ENCODE measurements at places on chromosomes 7 and 10.

GRCh38 chr10:99711129-99711719 is 20.7 kb downstream of the COX15 start:
- DNase-seq: peak; percentile 2

DNA sequence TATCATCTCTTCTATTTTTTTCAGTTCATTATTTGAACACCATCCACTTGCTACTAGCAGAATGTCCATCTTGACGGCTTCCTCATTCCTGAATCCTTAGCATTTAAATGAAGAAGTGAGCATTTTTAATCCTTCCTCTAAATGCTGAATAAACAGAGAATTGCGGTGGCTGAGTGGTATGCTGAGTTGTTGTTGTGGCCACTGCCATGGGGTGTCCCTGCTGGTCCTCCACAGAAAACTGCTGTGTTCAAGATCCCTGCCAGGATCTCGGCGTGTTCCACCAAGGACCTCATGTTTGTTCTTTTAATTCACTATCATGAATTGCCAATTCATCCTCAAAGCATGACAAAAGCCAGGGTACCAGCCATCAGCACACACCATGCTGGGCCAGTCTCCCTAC is 48.9 kb upstream of the HABP2 start:
- no peak for DNase-seq

- no peak for DNase-seq
These were observed 13.7 kb upstream of the SLC18A3 start for GRCh38 chr10:49596493-49596809.

GRCh38 chr10:75375838-75376237 is 25.7 kb downstream of the ZNF503 start:
- peak; percentile 36 for DNase-seq

- no peak for DNase-seq
These were observed 519.1 kb upstream of the FOXK1 start for GRCh38 chr7:4162884-4163564.

- DNase-seq: no peak
These were observed 823.8 kb downstream of the LRMDA start for GRCh38 chr10:76255241-76255640.

DNA sequence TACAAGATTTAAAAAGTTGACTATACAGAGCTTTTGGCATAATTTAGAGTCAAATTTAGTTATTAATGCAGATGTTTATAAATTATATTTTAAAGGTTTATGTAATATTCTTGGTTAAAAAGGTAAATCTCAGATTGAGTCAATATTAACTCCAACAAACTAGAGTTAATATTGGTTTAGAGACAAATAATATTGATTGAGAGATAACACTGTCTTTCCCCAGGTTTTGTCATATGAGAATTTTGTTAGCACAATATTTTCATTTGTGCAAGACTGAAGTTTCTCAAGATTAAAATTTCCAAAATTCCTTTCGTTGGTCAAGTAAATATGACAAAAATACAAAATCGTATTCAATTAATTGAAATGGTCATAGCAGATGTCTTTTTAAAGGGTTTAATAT is 12.9 kb upstream of the AKR1D1 start:
- DNase-seq: no peak

- no peak for DNase-seq
These were observed 1.7 kb downstream of the CALD1 start for GRCh38 chr7:134781171-134781570.

DNA sequence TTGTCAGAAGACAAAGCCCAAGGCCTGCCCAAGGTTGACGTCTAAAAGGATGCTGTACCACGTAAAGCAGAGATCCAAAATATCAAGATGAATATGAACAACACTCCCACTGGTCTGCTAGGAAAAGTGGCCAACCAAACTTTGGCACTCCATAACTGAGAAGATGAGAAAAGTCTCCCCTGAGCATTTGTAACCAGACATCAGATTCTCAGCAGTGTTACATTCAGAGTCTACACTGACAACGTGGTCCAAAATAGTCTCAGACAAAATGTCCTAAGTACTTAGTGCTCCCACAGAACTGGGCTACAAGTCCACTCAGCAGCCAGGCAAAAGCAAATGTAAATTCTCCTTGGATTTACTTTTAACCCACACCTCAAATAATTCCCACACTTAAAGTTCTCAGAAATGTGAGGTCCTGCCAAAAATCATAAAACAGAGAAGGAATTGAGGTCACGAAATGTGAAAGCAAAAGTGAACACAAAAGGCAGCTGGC is 185.1 kb upstream of the NOBOX start:
- DNase-seq: no peak

- no peak for DNase-seq
These were observed 141.1 kb downstream of the SPAG6 start for GRCh38 chr10:22486431-22486830.

DNA sequence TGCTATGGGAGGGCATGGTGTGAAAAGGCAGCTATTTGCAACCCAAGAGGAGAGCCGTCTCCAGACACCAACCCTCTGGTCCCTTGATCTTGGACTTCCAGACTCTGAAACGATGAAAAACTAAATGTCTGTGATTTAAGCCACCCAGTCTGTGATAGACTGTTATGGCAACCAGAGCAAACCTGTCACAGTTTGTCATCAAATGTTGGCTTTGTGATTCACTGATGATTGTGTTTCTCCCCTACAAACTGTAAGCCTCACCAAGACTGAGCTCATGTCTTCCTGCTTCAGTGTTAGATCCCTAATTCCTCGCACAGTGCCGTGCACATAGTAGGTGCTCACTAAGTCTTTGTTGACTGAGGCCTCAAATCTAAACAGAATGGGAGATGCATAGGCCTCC is 224.6 kb upstream of the PITRM1 start:
- no peak for DNase-seq

- no peak for DNase-seq
These were observed 596.4 kb upstream of the GHITM start for GRCh38 chr10:83542774-83543411.

GRCh38 chr7:120988591-120989256 is at the start of gene CPED1:
Gene CPED1, plus strand, starts transcription at chr7:120988711. Its CDS starts 911 bp downstream, at chr7:120989622.
- peak; percentile 35 for DNase-seq

DNA sequence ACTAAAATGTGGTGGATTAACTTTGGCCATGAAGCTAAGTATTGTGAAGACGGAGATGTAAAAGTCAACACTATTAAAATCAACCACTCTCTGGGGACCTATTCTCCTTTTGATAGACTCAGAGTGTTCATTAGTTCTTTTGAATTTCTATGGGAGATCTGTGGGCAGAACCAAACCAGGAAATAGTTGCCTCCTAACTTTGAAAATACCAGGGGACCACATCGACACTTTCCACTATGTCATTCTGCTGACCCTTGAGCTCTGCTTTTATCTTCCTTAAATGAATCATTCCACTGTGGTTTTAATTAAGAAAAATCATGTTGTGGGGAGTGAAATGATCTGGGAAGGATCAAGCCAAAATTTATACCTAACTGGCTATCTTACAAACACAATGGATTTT is 960.5 kb downstream of the GATA3 start:
- DNase-seq: no peak

GRCh38 chr10:73398024-73398423 is 15.8 kb downstream of the ANXA7 start:
- no peak for DNase-seq

GRCh38 chr10:11162828-11163599 is 145.3 kb downstream of the CELF2 start:
- DNase-seq: peak; percentile 89

DNA sequence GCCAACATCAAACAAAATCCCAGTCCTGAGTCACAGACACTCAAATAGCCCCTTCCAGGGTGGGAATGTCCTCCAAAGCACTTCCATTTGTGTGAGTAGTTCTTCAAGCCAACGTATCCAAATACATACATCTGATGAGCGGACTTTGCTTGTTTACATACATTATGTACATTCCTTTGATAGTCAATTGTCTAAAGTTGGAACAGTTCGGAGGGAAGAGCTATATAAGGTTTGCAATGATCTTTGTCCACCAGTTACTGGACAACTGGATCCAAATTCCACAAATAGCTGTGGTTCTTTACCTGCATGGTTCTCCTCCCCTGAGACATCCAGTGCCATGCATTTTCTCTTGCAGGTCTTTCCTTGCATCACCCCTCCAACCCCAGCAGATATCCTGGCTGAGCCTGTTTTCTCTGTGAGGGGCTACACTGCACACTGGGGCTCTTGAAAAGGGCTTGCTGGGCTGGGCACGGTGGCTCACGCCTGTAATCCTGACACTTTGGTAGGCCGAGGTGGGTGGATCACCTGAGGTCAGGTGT is 4.7 kb upstream of the MGMT start:
- no peak for DNase-seq

DNA sequence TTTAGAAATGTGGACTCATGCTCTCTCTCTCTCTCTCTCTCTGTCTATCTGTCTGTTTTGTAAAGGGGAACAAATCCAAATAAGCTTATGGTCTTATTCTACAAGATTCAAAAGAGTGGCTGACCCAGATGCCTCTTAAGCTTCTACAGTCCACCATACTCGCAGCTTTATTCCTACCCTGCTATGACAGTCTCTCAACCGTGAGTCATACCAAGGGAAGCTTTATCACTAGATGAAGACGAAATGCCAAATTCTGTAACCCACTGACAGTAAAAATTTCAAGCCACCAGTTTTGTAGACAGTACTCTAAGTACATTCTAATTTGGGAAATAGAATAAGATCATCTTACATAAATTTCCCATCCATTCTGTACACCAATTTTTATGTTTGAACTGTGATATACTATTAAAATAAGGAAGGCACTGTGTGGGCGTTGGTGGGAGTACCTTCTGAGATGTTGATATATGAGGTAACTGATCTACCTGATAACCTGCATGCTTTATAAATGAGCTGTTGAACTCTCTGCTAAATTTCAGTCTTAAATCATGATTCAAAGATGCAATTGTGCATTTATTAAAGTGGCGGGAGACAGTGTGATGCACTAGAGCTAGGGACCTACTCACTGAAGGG is 153.2 kb downstream of the KLF6 start:
- no peak for DNase-seq

DNA sequence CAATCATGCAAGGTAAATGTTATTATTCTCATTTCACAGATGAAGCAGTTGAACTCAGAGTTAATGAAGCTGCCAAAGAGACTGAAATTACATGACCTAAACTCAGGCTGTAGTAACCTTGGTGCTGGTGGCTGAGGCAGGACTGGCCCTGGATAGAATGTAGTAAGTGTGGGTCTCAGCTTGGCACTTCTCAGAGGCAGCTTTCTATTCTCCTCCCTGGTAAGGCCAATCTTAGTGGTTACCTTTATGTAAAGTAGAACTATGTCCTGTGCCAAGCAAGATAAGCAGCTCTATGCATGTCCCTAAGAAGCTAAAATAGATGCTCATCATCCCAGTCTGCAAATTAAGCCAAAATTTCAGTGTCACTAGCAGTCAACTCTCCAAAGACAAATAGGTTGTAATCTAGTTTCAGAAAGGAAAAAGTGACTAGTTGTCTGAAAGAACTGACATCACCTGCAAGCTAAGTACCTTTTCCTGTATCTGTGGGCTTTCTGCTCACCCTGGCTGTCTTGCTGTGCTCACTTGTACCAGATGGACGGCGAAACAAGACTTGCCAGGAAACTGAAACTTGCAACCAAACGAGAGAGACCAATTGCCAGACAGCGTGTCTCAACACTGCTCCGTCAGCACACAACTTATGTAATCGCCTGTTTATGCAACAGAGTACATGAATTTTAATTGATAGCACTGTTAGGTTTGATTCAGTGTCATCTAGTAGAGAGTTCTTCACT is 43.7 kb downstream of the CH25H start:
- DNase-seq: peak; percentile 55

DNA sequence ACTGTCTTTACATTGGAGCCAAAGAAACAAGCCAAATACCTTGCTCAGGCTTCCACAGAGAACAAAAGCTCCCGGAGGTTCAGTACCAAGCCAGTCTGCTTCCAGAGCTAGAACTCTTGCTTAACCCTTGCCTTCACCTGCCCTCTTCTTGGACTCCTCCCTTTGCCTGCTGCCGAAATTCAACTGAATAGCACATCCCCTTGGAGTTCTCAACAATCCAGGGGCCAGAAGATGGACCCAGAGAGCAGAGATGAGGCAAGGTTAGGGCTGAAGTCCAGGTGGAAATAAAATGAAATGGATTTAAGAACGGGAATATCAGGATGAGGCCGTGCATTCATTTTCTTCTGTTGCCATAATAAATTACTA is 876 bp upstream of the PIK3AP1 start:
- DNase-seq: no peak

- DNase-seq: peak; percentile 65
These were observed 123.4 kb downstream of the NT5C2 start for GRCh38 chr10:103069453-103070331.

DNA sequence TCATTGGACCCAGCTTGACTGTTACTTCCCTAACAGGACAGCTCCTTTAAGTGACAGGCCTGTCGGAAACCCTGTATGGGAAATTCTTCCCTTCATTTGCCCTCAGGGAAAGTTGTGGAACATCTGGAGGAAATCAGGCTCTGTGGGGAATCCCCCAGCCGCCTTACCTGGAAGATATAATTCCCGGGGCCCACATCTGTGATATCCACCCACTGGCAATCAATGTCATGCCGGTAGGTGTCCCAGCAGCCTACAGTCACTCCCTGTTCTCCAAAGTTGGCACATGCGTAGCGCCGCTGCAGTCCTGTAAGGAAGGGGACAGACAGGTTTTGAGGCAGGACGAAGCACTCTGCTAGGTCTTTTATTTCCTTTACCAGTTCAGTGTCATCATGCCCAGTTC is 16.6 kb downstream of the LOXL4 start:
- no peak for DNase-seq

- DNase-seq: no peak
These were observed 13.4 kb upstream of the CARD11 start for GRCh38 chr7:3057066-3057420.

All from CD4-positive, alpha-beta T cell treated with Interferon gamma for 1 hour (primary cell).